ENCODE measurements at places on chromosomes 7 and 10.

GRCh38 chr7:128883622-128884448, 21.2 kb downstream of the ATP6V1F start:
- peak; percentile 43 for DNase-seq

GRCh38 chr7:14806891-14807290, 95.7 kb downstream of the DGKB start:
- DNase-seq: no peak

- no peak for DNase-seq
Measured at GRCh38 chr7:17580856-17581255, 282.4 kb downstream of the AHR start.

DNA sequence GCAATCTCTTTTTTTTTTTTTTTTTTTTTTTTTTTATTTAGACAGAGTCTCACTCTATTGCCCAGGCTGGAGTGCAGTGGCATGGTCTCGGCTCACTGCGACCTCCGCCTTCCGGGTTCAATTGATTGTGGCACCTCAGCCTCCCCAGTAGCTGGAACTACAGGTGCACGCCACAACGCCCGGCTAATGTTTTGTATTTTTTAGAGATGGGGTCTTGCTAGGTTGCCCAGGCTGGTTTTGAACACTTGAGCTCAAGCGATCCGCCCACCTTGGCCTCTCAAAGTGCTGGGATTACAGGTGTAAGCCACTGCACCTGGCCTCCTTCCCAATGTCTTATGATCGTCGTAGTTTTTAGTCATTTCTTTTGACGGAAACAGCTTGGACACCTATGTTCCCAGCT, 6.6 kb upstream of the ZNF853 start:
- DNase-seq: no peak

- no peak for DNase-seq
Measured at GRCh38 chr7:40805361-40805760, 670.6 kb downstream of the SUGCT start.

- no peak for DNase-seq
Measured at GRCh38 chr10:44506386-44506785, 121.5 kb upstream of the CXCL12 start.

DNA sequence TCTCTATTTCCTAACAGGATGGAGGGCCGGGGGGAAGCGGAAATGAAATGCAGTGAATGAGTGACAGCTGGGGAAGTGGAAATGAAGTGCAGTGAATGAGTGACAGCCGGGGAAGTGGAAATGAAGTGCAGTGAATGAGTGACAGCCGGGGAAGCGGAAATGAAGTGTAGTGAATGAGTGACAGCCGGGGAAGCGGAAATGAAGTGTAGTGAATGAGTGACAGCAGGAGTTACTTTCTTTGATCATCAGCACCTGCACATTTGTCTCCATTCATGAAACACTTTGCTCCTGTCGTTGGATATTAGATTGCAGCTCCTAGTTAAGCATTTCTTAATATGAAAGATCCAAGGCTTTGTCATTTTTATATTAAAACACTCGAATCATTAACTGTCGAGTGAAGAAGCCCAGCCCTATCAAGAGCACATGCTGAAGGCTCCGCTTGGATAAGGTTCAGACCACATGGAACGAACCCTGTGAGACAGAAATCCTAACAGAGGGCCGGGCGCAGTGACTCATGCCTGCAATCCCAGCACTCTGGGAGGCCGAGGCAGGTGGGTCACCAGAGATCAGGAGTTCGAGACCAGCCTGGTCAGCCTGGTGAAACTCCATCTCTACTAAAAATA, 406.0 kb upstream of the ADARB2 start:
- no peak for DNase-seq

DNA sequence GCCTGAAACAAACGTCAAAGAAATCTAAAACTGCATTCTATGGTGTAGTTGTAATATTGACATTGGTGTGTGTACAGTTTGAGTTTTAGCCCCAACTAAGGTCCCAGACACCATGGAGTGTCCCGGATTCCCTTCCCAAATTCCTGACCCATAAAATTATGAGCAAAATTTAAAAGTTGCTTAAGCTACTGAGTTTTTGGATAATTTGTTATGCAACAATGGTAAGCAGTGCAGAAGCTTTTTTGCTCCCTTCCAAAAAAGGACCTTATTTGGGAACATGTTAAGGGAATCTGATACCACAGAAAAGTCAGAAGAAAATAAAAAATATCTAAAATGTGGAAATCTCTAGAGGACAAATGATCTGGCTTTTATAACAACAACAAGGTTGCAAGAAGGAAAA, 63.3 kb upstream of the KMT2E start:
- no peak for DNase-seq

GRCh38 chr10:22848509-22848908, 79.3 kb upstream of the ARMC3 start:
- DNase-seq: no peak

GRCh38 chr10:24519950-24520349, 203.7 kb downstream of the ARHGAP21 start:
- DNase-seq: no peak

DNA sequence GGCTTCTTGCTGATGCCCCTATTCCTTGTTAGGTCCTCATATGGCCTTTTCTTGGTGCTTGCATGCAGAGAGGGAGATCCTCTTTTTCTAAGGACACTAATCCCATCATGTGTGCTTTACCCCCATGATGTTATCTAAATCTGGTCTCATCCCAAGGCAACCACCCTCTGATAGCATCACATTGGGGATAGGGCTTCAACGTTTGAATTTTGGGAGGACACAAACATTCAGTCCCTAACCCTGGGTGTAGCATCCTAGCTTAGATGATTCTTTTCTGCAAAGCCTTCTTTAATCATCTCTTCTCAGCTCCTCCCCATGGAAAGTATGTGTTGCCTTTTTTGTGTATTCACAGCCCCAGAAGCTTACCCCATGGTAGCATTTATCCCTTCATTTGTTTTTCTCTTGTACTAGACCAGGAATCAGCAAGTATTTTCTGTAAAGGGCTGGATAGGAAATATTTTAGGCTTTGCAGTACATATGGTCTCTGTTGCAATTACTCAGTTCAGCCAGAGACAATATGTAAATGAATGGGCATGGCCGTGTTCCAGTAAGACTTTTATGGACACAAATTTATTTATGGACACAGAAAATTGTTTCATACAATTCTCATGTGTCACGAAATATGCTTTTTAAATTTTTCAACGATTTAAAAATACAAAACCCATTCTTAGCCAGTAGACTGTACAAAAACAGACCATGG, 101.5 kb upstream of the CSTF2T start:
- DNase-seq: no peak

- DNase-seq: no peak
Measured at GRCh38 chr10:73839276-73839966, 28.0 kb upstream of the NDST2 start.

- no peak for DNase-seq
Measured at GRCh38 chr7:29078311-29079260, 67.8 kb downstream of the CPVL start.

DNA sequence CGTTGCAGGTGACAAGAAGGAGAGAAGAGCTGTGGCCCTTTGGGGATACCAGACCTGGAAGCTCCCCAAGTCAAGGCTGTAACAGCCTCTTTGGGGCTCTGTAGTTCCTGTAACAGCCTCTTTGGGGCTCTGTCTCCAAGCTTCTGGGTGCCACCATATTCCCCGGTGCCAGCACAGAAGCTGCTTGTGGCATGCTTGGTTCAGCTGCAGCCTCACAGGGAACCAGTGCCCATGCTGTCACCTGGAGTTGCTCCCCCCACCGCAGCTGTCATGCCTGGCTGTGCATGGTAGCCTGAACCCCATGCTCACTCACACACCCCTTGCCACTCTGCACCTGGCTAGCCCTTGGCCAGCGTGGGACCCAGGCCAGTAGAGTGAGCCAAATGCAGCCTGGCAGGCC, 109.1 kb downstream of the ELAPOR2 start:
- DNase-seq: no peak

DNA sequence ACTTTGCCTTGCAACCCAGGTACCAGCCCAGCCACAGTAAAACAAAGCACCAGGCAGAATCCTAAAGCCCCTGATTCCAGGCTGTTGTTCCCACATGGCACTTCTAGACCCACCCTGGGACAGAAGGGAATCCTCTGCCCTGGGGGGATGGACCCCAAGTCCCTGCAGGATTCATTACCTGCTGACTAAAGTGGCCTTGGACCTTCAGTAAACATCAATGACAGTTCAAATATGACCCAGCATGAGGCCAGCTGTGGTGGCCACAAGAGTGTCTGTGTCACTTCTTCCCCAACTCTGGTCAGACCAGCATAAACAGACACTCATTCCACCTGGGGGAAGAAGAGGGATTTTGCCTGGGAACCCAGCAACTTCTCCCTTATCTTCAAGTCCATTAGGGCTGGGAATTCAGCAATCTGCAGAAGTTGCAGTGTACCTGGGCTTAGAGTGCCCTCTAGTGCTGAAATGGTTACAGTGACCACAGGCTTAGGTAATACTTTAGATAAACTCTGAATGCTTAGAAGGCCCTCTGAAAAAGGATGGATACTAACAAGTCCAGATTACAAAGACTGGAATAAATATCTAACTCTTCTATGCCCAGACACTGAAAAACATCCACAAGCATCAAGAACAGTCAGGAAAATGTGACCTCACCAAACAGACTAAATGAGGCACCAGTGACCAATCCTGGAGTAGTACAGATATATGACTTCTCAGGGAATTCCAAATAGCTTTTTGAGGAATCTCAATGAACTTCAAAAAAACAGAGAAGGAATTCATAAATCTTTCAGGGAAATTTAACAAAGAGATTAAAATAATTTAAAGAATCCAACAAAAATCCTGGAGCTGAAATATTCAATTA, 108.5 kb upstream of the TMEM168 start:
- peak; percentile 58 for DNase-seq

- no peak for DNase-seq
Measured at GRCh38 chr10:27447540-27447939, 56.6 kb upstream of the RAB18 start.

DNA sequence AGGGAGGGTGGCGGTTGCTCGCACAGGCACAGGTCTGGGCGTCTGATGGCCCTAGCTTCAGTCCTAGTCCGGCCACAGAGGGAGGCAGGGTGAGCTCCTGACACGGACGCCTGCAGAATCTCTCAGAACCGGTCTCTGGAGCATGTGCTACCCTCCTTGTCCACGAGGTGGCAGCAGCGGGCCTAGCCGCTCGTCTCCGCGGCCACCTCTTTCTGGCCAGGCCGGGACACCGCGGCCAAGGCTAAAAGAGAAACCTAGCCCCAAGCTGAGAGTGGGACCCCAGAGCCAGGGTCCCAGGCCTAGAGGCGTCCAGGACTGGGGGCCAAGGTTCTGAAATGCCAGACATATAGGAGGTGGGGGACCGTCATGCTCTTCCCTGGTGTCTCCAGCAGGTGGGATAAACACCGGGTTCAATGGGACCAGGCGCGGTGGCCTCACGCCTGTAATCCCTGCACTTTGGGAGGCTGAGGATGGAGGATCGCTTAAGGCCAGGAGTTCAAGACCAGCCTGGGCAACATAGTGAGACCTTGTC, 3.2 kb upstream of the LAT2 start:
- DNase-seq: peak; percentile 30

GRCh38 chr10:118753331-118754228, 1.2 kb downstream of the CACUL1 start:
- DNase-seq: peak; percentile 34

DNA sequence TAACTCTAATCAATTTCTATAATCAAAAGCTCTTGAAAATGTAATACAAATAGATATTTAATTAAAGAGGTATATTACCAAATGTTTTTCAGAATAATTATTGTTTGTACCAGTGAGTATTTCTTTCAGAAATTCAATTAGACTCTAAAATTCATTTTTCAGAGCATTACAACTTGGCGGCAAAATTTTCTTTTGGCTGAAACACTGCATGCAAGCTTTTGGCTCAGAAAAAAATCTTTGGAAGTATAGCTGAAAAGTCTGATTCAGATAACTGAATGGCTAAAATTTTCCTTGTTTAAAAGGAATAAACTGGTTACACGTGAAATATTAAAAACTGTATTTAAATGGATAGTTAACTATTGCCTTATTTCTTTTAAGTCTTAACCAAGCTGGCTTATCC, 202.6 kb upstream of the KAT6B start:
- no peak for DNase-seq

DNA sequence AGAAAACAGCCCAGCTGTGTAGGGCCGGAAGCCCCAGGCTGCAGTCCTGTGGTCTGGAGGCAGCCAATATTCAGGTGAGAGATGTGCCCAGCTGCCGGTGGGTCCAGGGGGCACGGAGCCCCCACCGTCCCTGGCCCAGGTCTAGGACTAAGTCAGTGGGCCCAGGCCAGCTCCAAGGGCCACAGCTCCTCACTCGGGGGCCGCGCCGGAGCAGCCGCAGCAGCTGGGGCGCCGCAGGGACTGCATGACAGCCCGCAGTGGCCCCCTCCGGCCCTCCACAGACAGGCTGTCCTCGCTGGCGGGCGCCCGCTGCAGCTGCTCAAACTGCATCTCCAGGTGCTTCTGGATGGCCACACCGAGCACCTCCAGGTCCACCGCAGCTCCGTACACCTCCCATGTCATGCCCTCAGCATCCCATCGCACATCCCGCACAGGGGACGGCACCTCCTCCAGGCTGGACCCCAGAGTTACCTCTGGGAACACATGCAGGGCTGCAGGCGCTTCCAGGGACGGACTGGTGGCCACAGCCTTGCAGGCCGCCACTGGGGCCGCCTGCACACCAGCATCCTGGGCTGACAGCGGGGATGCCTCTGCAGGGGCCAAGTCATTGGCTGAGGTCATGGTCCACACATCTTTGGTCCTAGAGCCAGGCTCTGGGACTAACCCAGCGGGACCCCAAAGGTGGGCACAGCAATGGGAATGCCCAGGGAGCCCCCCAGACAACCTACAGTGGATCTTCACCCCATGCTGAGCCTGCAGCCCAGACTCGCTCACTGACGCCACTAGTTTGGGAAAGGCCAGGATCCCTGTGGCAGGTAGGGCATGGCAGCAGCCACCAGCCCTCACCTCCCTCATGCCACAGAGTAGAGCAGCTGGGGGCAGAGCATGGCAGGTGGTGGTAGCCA, 7.0 kb downstream of the GPRIN2 start:
- no peak for DNase-seq

DNA sequence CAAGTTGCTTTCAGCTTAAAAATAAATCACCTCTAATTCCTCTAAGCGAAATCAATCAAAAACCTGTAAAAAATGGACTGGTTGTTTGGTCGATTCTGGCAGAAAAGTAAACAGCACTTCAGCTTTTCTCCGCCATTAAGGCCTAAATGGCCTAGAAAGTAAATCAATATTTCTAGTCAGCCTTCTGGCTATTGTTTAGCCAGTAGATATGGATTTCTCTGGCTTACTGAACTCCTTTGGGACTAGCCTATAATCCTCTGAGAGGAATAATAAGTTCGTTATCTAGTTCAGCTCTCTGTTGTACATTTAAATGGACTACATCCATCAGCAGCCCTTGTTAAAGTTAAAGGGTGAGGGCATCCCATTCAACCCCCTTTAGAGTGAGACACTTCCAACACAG, 400.1 kb upstream of the ETV1 start:
- peak; percentile 77 for DNase-seq

DNA sequence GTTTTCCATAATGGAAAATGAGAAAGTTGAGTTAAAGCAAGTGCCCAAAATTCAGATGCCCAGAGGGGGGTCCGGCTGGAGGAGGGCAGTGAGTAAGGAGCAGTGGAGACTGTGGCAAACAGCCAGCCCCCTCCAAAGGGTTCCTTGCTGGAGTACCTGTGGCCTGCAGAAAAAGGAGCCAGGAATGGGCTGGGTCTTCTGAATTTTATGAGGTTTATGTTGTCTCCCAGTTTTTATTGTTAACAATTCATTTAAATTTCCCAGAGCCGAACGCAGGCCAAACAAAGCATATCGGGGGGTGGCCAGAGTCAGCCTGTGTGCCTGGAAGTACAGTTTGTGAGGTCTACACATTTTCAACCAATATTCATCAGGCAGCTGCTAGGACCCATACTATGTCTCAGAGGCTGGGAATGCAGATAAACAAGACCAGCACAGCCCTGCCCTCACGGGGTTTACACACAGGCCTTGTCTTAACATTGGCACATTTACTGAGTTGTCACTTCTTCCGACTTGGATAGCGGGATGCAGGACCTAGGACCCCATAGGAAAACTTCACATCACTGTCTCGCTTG, 12.9 kb upstream of the CSGALNACT2 start:
- no peak for DNase-seq
